ENCODE measurements at places on chromosomes 12 and 14.

DNA sequence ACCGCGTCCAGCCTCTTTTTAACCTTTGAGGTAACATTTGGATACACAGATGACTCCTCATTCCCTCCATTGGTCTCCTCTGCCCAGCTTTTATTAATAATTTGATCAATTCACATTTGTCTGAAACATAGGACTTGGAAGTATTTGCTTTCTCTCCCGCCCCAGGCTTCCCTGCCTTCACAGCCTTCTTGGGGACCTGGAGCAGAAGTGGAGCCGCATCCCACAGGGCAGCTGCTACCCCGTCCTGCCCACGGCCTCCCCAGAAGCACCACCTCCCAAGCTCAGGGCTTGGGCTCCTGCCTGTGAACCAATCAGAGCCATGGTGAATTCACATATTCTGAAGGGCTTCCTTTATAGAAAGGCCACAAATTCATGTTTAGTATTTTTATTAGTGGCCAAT lies 97.6 kb downstream of the PIWIL1 start:
- DNase-seq = no peak

DNA sequence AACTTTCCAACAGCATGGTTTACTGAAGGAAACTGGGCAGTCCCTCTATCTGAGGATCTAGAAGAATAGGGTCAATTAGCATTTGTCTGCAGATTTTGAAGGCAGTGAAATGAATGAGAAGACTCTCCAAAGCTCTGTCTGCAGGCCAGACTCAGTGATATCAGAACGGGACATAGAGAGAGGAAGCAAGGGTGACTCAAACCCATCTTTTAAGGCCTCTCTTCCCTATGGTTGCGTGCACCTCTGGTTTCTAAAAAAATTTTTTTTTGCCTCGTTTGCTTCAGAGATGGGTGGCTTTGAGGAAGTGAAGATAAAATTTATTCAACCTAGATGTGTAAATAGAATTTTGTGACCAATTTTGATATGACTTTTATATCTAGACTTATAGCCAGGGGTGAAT lies 71.9 kb upstream of the HOXC13 start:
- DNase-seq = no peak

GRCh38 chr12:118846416-118846815 lies 134.9 kb upstream of the SRRM4 start:
- DNase-seq = no peak

- DNase-seq = no peak
These were observed 1209.5 kb downstream of the SLC16A7 start for GRCh38 chr12:60805364-60805763.

GRCh38 chr12:118103201-118103600 lies 610 bp downstream of the VSIG10 start:
- peak; percentile 28 for DNase-seq
